ENCODE measurements at places on chromosomes 5 and 9. TPM values are rescaled to one million over a fixed set of nuclear protein-coding genes. Genes with fewer than 3 reads are reported as not detected.

Gene PRSS3
- total RNA-seq = 1.5 TPM

Gene STPG3
- total RNA-seq = not detected

Gene N4BP3
- total RNA-seq = 0.33 TPM

DNA sequence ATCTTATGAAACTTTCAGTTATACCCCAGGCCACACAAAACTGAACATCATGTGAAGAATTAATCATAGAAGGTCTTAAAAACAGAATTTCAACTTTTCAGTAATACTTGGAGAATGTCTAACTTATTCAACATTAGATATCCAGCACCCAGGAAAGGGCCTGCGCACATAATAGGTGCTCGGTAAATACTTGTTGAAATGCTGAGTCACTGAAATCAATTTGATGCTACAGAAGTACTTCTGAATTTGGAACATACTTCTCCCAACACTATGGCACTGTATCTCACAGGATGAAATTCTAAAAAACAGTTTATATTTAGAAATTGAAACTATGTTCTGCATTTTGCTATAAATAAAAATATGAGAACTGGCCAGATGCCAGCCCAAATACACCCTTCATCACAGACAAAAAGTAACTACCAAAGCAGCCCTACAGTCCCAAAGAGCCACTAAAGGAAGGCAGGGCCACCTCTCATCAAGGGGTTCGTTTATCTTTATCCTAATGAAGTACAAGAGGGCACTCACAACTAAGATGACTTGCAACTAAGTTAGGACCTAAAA lies 26.5 kb downstream of the MRPS27 start:
- no peak for DNase-seq

DNA sequence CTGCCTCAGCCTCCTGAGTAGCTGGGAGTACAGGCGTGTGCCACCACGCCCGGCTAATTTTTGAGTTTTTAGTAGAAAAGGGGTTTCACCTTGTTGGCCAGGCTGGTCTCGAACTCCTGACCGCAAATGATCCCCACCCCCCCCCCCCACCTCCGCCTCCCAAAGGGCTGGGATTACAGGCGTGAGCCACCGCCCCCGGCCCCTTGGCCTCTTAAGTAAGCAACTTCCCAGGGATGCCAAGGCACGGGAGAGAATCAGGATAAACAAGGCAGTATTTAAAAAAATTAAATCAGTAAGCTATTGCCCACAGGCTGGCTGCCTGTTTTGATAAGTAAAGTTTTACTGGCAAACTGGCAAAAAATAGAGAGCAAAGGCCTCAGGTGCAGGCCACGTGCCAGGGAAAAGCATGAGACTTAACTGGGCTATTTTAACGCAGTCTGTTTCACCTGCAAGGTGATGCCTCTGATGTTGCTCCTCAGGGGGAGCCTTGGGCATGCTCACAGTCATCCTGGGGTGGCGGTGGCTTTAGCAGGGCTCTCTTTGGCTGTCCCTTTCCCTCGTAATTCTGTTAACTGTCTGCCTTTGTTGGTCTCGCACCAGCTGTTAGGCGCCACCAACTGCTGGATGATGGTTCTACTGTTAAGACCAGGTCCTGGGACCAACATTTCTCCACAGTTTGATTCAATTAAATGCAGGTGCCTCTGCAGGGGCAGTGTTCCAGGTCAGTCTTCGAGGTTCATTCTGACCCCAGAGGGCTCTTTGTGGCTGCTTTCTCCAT lies 19.4 kb upstream of the RNF130 start:
- peak; percentile 32 for DNase-seq

Gene SPATA31D4
- not detected for total RNA-seq

DNA sequence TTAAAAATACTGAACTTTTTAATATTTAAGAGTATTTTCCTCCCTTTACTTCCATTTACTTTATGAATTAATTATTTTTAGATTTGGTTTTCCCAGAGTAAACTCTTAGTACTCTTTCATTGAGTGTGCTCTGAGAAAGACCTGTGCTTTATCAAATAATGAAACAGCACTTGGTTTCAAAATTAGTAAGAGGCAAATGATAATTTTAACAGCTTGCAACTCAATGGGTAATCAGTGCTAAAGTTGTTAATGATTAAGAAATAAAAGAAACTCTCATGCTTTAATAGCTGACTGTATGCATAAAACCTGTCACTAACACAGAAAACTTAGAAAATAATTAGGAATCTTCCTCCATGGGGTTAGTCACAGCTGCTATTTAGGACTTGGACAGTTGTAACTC lies 244.4 kb downstream of the RFX3 start:
- DNase-seq = no peak

DNA sequence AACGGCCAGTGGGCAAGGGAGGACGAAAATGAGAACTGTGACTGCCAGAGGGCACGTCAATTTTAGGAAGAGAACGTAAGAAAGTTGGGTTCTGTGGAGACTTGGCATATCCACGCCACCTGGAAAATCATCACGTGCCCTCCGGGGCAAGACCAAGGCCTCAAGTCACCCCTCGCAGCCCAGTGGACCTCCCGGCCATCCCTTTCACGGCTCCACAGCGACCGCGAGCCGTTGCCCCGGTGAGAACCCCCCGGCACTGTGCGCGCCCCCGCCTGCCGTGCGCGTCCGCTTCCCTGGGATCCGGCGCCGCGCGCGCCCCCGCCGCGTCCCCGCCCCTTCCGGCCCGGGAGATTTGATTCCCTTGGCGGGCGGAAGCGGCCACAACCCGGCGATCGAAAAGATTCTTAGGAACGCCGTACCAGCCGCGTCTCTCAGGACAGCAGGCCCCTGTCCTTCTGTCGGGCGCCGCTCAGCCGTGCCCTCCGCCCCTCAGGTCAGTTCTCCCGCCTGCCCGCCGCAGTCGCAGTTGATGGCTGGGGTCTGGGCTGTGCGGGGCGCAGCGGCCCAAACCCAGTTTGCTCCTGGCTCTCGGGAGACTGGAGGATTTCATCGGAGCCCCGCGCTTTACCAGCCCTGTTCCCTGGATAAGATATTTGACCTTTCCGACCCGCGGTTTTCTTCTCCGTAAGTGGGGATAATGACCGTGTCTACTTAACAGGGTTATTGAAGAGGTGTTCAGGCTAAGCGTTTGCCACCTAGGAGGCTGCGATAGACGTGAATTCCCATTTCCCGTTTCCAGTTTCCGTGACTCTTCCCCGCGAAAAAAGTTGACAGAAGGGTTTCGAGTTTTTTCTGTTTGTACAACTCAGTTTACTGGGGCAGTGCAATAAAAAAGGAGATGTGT lies at the start of gene MELK:
Gene MELK, plus strand, starts transcription at position 381 of the 904 bp plus-strand sequence. CDS start 8,787 bp downstream, outside the sequence.
- DNase-seq = peak; percentile 58

Gene PTTG1
- 382 TPM for total RNA-seq

- DNase-seq = no peak
Observed at GRCh38 chr9:137870432-137870831, 7.2 kb upstream of the CACNA1B start.

GRCh38 chr5:67206461-67206860 lies 9.9 kb upstream of the CD180 start:
- no peak for DNase-seq

Gene SPZ1
- not detected for total RNA-seq

DNA sequence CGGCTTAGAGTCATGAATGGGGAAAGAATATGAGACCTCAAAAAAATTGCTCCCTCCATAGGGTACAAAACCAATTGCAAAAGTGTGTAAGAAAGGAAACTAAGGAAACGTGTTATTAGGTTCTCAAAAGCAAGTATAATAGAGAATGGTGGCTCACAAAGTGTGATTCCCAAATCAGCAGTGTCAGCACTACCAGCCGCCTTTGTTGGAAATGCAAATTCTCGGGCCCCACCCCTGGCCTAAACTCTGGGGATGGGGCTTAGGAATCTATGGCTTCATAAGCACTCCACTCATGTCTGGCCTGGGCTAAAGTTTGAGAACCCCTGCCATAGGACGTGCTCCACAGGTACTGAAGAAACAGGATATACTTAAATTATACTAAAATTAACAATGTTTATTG lies 1.6 kb upstream of the CCDC69 start:
- DNase-seq = no peak

DNA sequence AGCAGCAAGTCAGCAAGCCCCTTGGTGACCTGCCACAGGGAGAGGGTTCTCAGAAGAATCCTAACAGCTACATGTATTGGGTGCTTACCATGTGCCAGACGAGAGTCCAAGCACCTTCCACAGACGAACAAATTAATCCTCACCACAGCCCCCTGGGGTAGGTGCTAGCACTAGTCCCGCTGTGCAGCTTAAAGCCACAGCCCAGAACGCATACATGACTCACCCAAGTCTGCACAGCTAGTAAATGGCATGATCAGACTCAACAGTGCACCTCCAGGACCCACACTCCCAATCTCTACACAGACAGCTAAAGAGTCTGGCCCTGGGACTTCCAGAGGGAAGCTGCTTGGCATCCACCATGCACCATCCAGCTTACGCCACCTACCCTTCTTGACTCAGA lies 111.5 kb downstream of the PAX5 start:
- peak; percentile 72 for DNase-seq

Gene DOK3
- total RNA-seq = 1.7 TPM

GRCh38 chr9:79633558-79633957 lies 61.8 kb downstream of the TLE4 start:
- no peak for DNase-seq

Gene WDR70
- total RNA-seq = 31.9 TPM

Gene TICAM2
- total RNA-seq = 11.1 TPM

DNA sequence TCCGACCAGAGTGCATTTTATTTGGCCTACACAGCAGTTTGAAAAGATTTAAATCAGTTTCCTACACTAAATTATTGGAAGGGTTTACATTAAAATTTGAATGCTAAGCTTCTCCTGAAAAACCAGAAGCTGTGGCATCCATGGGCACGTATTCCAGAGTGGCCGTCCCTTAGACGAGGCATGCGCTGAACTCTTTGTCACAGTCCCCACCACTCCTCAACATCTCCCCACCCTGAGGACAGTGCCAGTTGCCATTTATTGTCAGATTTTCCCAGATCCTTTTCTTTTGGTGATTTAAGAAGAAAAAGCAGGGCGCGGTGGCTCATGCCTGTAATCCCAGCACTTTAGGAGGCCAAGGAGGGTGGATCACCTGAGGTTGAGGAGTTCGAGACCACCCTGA lies 39.9 kb upstream of the UNC5A start:
- DNase-seq = no peak

Gene CAVIN4
- total RNA-seq = 2.4 TPM

DNA sequence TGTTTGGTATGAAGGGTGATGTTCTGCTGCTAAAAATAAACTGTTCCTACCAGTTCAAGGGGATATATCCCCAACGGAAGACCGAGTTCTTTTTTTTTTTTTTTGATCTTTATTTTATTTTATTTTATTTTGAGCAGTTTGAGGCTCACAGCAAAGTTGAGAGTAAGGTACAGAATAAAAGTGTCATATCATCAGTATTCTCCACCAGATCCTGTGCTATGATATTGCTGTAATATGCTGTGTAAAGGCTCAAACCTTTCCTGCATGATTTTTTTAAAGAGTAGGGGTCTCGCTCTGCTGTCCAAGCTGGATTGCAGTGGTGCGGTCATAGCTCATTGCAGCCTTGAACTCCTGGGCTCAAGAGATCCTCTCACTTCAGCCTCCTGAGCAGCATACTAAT lies 34.8 kb upstream of the DHFR start:
- DNase-seq = no peak

DNA sequence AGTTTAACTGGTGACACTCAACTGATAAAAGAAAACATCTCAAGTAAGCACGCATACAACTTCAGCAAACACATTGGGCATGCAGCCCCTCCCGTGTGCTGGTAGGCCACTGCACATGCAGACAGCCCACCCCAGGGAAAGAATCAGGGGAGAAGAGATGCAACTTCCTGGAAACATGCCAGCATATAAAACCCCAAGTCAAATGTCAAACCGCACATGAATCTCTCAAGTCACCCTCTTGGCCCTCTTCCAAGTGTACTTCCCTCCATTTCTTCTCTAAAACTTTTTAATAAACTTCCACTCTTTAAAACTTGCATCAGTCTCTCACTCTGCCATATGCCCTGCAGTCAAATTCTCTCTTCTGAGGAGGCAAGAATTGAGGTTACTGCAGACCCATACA lies 732.7 kb downstream of the SEMA5A start:
- no peak for DNase-seq

DNA sequence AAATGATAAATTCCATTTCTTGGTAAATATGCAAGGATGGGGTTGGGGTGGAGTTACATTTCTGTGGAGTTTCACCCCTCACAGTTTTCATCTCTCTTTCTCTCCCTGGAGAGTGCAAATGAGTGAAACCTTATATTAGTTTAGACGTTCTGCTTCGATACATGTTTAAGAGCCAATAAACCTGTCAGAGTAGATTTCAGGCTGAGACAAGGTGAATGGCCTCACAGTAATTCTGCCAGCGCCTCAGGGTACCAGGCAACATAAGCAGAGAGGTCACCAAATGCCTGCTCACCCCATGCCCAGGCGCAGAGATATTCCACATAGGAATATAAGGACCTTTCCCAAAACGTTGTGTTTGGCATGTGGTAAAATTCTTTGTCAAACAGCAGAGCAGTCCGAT lies 154.9 kb upstream of the VLDLR start:
- no peak for DNase-seq

GRCh38 chr5:115360046-115360685 lies 63.7 kb upstream of the CCDC112 start:
- DNase-seq = peak; percentile 53

DNA sequence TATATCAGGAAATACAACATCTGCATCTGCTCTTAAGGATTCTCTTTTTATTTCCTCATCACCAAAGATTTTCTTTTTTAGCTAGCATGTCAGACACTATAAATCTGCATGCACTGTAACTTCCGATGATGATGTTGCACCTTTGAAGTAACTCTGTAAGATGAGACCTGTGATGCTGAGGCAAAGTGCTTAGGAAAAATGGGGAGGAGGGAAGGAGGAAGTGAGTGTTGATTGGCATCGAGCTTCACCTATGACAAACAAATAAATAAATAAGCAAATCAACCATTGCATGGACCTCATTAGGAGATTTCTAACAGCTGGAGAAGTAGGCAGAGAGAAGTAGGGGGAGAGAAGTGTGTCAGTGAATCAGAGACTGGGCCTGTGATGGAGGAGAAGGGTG lies 52.6 kb downstream of the ENC1 start:
- DNase-seq = no peak

DNA sequence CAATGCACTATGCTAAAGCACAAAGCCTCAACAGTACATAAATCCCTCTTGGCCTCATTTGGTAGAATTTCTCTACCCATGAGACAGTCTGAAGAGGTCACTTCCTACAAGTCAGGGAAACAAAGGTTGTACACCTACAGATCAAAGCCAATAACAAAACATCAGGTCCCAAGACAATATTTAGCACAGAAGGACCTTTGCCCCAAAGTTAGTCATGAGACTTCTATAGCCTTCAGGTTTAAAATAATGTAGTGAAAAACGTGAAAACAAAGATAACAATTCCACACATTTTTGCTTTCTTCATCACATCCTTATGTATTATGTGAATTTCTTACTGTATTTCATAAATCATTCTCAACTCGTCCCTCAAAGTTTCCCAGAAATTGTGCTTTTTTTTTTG lies 15.8 kb downstream of the AFF4 start:
- peak; percentile 35 for DNase-seq
